ENCODE measurements at places on chromosomes 2 and 18.
A peak's percentile ranks its signal among the peaks of the same experiment; 100 is the strongest.

DNA sequence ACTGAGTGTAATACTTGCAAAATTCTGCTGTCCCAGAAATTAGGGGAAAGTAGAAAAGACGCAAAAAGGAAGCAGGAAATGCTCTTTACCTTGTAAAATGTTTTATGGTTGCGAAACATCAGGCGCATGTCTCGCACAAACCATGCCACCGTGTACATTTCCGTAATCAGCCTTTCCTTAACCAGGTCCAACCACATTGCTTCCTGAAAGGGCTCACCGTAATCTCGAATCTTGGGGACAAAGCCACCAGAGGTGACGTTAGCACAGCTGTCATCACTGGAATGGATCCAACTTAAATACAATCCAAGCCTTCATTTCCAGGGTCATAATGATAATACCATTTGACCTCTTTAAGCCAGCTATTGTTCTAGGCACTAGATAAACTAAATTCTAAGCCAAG lies 49.3 kb downstream of the SP110 start:
- no peak for DNase-seq

DNA sequence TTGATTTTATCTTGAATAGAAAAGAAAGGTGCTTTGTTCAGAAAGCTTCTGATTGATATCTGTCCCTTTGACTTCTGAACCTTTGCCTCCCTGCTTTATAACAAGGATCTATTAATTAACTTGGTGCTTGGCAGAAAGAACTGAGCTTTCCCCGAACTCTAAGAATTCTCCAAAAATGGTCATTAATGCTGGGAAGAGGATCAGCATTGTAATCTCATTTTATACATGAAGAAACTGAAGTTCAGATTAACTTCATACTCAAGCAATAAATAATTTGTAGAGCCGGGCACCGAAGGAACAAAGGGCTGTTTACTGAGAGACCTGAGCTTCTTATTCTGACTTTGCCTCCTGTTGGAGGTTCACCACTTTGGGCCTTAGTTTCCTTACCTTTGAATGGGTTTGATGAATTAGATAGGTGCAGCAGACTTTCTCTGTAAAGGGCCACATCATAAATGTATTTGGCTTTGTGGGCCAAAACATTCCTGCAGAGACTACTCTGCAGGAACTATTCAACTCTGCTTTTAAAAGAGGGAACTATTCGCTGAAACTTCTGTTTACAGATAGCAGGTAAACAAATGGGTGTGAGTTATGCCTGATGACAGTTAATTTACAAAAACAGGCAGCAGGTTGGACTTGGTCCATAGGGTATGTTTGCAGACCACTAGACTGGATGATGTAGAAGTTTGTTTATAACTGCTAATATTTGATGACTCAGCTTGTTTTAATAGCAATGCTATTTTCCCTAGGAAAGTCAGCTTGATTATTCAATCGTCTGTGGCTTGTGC lies 272.9 kb downstream of the TGIF1 start:
- no peak for DNase-seq

DNA sequence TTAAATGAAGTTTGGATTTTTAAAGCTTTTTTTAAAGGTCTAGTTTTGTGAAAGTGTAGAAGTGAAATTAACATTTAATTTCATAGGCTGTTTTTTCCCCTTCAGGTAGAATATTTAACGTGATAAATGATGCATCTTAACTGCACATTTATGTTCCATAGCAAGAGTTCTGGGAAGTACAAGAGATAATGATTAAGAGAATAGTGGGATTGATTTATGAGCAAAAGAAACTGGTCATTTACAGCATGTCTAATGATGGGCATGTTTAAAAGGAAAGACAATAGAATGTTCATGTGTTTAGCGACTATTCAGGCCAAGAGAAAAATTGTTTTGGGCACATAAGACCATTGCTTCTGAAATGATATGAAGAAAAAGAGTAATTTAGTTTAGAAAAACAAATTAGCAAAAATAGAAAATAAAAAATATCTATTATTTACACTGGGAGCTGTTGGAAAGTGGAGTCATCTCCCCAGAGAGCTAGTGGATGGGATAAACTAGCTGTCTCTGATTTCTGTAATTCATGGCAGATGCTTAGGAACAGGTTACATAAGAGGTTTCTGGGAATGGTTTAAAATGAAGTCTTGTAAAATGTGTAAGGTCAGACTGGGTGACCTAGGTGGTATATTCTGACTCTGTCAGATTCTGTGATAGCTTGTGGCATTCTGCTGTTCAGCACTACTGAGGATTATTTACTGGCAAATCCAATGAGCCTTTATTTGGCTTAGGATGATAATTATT lies 60.7 kb downstream of the WDR7 start:
- no peak for DNase-seq

- DNase-seq: no peak
Measured at GRCh38 chr2:36800381-36800780, 103.9 kb downstream of the VIT start.

DNA sequence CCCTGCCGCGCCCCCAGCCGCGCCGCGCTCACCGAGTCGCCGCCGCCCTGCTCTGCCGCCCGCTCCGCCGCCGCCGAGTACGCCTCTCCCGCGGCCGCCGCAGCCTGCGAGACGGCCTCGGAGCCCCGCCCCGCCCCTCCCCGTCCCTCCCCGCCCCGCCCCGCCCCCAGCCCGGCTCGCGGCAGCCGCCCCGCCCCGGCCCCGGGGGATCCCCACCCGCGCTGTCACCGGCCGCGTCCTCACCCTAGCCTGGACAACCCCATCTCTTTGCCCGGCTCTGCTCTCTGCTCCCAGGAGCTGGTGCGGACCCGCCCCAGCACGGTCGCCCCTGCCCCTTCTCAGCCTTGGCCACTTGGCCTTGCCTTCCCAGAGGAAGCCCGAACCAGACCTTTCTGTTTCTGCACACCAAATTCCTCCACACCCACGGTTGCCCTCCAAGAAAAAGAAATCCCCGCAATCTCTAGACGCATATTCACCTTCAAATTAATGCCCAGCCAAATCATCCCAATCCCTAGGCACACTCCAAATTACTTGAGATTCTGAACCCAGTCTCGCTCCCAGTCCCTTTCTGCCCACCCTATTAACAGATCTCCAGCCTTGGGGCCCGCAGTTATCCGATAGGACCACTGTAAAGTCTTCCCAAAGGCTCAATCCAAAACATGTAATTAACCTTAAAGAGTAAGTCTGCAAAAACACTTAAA lies at the start of gene CYRIA:
Gene CYRIA, minus strand, starts transcription at position 87 of the 701 bp plus-strand sequence. CDS start 77,715 bp downstream, outside the sequence.
- DNase-seq: peak; percentile 42

GRCh38 chr2:70367722-70368323 lies 66.0 kb upstream of the FAM136A start:
- DNase-seq: no peak

All from NCI-H524 (cell line).